IPS-NIHi11 (cell line): ENCODE measurements at places on chromosomes 12 and 14.

DNA sequence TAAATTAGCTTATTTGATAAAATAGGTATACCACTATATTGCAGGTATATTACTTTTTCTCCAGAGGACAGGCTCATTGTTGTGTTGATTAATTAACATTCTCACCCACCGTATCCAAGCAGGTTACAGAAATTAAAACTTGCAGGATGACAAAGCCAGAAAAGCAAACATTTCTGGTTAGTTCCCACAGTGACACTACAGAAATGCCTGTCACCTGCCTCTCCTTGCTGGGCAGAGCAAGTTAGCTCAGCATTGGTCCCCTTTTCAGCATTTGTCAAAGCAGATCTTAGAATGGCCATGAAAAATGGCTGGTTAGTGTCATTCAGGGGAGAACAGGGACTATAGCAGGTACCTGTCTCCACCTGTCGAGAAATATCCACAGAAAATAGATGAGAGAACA lies 38.8 kb downstream of the RMST start:
- no peak for DNase-seq

DNA sequence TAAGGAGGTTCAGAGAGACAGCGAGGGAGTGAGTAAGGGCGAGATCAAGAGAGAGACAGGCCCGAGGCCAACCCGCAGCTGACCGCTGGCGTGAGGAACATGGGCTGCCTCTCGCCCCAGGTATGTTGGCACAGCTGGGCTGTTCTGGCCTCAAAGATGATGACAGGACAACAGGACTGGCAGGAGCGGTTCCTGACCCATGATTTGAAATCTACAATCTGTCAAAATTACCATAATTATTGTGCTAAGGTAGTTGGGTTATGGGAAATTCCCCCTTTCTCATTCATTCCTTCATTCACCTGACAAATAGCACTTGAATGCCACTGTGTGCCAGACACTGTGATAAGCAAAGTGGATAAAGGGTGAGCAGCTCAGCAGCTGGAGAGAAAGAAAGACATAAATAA lies 5.1 kb upstream of the ENDOU start:
- DNase-seq: no peak

DNA sequence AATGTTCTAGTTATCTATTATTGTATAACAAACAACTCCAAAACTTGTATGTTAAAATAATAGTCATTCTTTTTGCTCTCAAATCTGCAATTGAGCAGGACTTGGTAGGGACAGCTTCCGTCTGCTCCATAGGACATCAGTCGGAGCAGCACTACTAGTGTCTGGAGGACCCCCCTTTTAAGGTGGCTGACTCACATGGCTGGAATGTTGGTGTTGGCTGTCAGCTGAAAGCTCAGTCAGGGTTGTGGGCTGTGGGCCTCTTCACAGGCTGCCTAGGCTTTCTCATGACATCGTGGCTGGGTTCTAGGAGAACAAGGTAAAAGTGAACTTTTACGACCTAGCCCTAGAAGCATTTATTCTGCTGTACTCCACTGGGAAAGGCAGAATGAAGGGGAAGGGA lies 160.6 kb downstream of the ANO4 start:
- DNase-seq: peak; percentile 25

GRCh38 chr14:81286574-81287370 lies 66.0 kb upstream of the GTF2A1 start:
- no peak for DNase-seq

- no peak for DNase-seq
Measured at GRCh38 chr12:62731055-62731820, 203.7 kb downstream of the PPM1H start.

DNA sequence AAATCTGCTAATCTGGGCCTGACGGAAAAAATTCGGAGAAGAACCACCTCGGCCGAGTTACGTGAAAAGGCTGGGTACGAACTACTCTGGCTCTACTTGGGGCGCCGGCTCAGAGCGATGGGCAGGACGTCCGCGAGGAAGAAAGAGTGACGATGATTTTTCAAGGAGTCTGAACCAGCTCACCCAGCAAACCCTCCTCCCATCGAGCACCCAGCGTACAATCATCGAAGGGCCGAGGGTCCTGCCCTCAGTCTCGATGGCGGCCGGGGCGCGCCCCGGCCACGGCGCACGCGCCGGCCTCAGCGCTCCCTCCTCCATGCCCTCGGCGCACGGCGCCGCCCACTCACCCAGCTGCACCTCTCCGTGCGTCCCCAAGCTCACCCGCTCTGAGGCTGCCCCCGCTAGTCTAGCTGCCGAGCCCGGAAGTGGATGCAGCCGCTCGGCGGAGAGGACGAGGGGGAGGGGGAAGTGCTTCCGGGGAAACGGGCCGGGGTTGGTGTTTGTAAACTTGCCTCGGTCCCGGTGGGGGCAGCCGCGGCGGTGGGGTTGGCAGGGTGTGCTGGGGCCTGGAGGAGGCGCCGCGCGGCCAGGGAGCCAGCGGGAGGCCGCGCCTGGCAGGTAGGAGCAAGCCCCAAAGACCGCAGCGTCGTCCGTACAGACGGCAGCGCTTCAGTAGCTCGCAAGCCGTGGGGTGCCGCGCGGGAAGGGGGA lies at the start of the genes CSAD and ZNF740:
TSS of gene CSAD (minus strand) at position 706 of the 711 bp plus-strand sequence. CDS start 7,455 bp downstream, outside the sequence.
TSS of gene ZNF740 (plus strand) at position 503 of the 711 bp plus-strand sequence. CDS start 1,262 bp downstream, outside the sequence.
- peak; percentile 98 for DNase-seq

GRCh38 chr14:80483331-80483730 lies 272.0 kb upstream of the DIO2 start:
- DNase-seq: no peak

GRCh38 chr12:93592641-93593406 lies 20.3 kb downstream of the SOCS2 start:
- no peak for DNase-seq
